ENCODE measurements at places on chromosomes 3 and 15.

GRCh38 chr15:83320844-83321243 is 36.4 kb upstream of the BNC1 start:
- no peak for DNase-seq

- no peak for DNase-seq
Measured at GRCh38 chr3:12869035-12869621, 27.8 kb upstream of the RPL32 start.

DNA sequence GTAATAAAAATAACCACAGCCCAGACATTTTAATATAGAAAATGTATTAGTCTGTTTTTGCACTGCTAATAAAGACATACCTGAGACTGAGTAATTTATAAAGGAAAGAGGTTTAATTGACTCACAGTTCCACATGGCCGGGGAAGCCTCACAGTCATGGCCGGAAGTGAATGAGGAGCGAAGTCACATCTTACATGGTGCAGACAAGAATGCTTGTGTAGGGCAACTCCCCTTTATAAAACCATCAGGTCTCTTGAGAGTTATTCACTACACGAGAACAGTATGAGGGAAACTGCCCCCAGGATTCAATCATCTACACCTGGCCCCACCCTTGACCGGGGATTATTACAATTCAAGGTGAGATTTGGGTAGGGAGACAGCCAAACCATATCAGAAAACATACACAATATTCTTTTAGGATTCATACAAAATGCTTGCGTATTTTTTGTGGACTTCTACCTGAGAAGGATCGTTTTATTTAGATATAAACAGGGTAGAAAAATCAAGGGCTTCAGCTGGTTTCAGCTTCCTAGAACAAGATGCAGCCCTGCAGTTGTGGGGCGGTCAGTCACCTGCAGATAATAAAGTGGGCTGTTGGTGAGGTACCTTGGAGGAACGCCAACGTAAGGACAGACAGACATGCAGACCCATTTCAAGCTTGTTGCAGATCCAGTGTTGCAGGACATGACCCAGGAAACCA is 101.9 kb downstream of the TNIK start:
- no peak for DNase-seq

GRCh38 chr15:47439146-47440111 is 277.9 kb upstream of the SEMA6D start:
- DNase-seq = no peak

- DNase-seq = no peak
Measured at GRCh38 chr15:49120832-49121231, 34.6 kb downstream of the COPS2 start.

GRCh38 chr15:86892774-86893449 is 813.2 kb downstream of the AGBL1 start:
- DNase-seq = no peak

DNA sequence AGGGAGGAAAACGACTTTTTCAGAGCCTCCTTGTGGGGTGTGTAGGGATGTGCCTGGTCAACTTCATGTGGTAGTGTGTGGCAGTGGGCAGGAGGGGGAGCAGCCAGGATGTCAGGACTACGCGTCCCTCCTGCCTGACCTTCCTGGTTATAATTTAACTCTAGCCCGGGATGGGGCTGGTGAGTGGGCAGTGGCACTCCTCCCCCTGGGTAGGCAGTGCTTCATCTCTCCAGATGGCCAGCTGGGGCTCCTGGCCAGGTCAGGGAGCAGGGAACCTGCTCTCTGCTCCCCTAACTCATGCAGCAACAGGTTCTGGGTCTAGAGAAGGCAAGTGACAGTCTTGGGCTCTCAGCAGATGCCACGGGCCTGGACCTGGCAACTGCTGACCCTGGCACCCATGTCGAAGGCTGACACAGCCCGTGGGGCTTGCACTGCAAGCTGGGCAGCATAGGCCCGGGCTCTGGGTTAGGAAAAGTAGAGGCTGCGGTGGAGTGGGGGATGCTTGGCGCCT is 2.6 kb downstream of the ITIH4 start:
- no peak for DNase-seq

DNA sequence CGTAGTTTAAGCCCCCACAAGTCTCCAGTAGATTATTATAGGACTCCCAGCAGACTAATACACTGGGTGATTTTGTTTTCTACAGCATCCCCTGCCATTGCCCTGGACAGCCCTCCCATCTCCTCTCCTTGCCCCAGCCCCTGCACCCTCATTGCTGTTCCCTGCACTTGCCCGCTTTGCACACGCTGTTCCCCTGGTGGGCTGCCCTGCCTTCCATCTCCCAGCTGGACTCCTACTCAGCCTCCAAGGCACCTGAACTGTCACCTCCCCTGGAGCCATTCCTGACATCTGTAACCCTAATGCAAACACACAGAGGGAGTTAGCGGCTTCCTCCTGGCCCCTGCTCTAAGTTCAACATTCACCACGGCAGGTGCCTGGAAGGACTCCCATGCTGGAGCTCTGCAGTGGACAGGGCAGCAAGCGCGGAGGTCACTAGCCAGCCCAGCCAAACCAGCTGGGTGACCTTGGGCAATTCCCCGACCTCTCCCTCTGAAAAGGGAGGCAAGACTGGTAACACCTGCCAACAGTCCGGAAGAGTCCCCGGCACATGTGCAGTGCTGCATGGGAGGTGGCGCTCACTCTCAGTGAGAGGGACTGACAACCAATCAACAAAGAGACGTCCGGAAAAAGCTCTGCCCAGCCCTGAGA is 38.8 kb upstream of the IQSEC1 start:
- DNase-seq = no peak

DNA sequence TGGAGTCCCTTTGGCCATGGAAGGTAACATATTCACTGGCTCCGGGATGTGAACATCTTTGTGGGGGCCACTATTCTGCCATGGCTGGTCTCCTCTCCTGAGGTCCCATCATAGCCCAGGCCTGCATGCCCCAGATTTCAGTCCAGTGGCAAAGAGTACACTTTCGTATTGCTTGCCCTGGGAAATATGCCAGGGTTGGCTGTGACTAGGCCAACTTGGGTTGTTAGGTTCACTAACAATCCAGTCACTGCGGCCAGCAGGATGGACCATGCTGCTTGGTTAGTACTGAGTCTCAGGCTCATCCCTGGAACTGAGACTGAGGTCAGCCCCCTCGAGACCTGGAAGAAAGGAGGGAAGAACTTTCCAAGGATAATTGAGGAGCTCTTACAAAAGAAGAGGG is 9.8 kb upstream of the EEFSEC start:
- DNase-seq = no peak

DNA sequence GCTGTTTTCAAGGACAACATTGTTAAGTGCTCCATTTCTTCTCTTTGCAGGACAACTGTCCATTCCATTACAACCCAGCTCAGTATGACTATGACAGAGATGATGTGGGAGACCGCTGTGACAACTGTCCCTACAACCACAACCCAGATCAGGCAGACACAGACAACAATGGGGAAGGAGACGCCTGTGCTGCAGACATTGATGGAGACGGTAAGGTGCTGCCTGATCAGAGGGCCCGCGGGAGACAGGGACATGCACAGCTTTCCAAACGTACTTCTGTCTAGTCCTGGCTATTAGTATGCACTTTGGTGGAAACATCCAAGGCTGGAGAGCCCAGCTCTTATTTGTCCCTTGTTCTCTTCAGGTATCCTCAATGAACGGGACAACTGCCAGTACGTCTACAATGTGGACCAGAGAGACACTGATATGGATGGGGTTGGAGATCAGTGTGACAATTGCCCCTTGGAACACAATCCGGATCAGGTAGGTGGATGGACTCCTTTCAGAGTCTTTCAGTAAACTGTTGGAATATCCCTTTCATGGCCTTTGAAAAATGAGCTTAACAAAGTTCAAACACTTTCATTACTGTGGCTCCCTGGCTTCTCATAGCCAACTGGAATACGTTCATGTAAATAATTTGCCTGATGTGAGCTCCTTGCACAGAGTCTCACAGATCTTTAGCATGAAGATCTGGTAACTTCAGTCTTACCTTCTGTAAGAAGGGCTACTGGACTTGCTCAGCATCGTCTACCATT is 10.4 kb downstream of the THBS1 start:
- no peak for DNase-seq

GRCh38 chr3:71235846-71236245 is 347.7 kb downstream of the FOXP1 start:
- DNase-seq = no peak

- no peak for DNase-seq
Measured at GRCh38 chr3:97863775-97864174, 42.0 kb downstream of the CRYBG3 start.

GRCh38 chr15:40247406-40247971 is 8.6 kb downstream of the PAK6 start:
- no peak for DNase-seq

- DNase-seq = no peak
Measured at GRCh38 chr15:37090543-37091175, 9.7 kb downstream of the MEIS2 start.

- no peak for DNase-seq
Measured at GRCh38 chr15:95684126-95684525, 646.4 kb upstream of the NR2F2 start.

GRCh38 chr15:35151381-35151780 is 66.3 kb upstream of the NANOGP8 start:
- DNase-seq = no peak

- no peak for DNase-seq
Measured at GRCh38 chr3:160697637-160698380, 20.8 kb downstream of the ARL14 start.

DNA sequence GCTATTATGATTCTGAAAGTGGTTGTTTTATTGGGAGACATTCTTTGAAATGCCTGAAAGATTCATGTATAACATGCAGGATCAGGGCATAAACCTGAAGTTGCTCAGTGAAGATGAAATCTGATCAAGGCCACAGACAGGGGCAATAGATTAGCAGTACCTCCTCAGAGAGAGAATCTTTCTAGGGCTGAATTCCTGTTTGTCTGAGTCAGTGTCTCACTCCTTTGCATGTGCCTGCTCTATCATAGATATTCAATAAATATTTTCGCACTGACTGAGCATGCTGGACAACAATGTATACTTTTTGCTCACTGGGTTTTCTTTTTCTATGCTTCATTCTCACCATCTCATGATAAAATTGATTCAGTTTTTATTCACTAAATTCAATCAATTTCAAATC is 49.8 kb upstream of the PFN2 start:
- DNase-seq = no peak

GRCh38 chr3:84039099-84039498 is 919.7 kb upstream of the CADM2 start:
- no peak for DNase-seq

GRCh38 chr3:16056217-16056616 is 118.3 kb upstream of the GALNT15 start:
- DNase-seq = no peak

- DNase-seq = no peak
Measured at GRCh38 chr3:10533737-10534023, 28.3 kb upstream of the ATP2B2 start.

DNA sequence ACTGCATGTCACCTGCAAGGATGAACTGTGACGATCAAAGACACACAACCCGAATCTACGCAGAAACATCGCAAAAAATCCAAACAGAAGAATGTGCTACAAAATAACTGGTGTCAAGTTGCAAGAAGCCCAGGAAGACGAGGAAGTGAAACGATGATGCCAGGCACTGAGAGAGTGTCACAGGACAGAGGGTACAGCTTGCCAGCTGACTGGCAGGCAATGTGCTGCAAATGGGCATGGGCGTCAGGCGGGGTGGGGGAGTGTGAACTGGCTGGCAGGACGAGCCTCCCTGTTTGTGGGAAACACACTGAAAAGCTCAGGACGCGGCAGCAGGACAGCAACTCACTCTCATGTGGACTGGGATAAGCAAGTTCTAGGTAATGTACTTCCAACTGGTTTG is 28.9 kb upstream of the OCA2 start:
- DNase-seq = no peak

- DNase-seq = no peak
Measured at GRCh38 chr3:11248596-11248995, 23.6 kb upstream of the ATG7 start.

- no peak for DNase-seq
Measured at GRCh38 chr15:95041297-95041696, 809.9 kb downstream of the MCTP2 start.

- no peak for DNase-seq
Measured at GRCh38 chr3:52525680-52526561, 7.7 kb downstream of the NT5DC2 start.

- DNase-seq = no peak
Measured at GRCh38 chr15:65837301-65838294, 31.7 kb upstream of the RAB11A start.

DNA sequence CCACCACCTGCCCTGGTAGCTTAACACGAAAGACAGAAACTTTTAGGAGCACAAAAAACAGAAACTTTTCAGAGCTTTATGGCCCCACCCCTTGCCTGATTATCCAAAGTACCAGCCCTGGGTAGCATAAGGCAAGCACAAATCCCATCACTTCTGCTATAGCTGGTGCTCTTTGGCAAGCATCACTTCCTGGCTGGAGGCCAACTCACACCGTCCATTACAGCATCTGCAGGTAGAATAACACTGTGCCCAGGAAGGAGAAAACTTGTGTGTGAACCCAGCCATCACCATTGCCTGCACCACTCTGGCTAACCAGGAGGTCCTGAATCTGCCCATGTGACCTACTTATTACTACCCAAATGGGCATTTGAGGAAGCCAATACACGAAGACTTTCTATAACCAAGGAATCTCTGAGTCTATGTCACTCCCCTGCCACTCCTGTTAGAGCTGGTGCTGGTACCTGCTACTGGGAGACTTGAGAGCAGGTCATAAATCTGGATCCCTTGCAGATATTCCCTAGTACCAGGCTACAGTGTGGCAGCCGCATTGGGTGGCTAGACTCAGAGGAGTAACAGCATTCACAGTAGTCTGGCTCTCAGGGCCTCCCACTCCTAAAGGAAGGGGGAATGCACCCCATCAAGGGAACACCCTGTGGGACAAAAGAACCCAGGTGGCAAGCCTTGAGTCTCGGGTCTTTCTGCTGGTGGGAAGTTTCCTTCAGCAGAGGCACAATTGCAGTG is 73.3 kb upstream of the AKAP13 start:
- no peak for DNase-seq
